ENCODE measurements at places on chromosomes 3 and 15.

GRCh38 chr3:11626084-11626463, 17.6 kb downstream of the VGLL4 start:
- no peak for DNase-seq

DNA sequence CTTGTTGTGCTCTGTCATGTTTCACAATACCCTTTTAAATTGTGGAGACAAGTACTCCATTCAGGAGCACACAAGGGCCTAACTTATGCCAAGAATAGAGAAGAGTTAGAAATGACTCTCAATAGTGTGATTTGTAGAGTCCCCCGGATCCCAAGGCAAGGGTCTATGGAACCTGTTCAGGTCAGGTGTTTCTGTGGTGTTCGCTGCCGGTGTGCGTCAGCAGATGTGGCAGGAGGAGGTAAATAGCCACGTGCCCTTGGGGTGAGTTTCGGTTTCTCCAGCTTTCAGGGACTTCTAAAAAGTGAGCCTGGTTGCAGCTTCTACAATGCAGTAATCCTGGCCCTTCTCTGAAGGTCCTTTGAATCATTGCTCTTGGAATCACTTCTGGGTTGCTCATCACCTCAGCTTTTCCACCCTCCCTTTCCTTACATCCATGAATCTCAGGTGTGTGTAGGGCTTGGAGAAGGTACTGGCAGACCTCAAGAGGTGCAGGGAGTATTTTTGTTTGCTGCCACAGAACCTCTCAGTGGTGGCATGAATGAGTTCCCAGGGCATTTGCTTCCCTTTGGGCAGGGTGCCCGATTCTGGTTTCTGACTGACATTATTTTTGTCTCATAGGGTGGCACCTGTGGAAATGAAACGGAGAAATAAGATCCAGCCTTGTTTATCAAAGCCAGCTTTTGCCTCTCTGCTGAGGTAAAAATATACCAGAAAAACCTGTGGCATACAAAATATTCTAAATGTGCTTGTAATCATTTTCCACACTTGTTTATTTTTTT, 7.3 kb downstream of the ST3GAL6 start:
- no peak for DNase-seq

DNA sequence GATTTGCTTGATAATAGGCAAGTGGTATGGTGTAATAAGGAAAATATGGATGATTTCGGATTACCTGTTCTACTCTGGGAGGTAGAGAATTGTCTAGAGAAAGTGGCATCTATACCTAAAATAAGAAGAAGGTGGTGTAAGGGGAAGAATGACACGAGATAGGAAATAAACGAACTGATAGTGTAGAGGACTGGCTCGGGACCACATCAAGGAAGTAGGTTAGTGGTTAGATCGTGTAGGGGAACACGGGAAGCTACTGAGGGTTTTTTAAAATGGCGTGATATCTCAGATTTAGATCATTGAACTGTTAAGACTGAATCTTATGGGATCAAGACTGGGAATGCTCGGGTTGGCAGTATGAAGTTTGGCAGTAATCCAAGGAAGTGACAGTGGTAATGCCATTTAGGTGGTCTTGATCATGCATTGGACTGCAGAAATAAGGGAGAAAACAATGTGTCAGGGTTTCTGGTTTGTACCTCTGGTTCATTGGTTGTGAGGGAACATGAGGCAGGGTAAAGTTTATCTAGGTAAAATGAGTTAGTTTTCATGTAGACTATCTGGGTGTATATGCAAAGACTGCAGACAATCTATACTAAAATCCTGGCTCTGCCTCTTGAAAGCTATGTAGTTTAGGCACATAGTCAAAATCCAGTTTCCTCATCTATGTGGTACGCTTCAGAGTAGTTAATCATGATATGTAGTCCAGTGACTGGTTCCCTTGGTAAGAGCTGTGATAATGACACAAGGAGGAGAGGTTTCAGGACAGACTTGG, 7.4 kb downstream of the RPL14 start:
- DNase-seq = peak; percentile 57

DNA sequence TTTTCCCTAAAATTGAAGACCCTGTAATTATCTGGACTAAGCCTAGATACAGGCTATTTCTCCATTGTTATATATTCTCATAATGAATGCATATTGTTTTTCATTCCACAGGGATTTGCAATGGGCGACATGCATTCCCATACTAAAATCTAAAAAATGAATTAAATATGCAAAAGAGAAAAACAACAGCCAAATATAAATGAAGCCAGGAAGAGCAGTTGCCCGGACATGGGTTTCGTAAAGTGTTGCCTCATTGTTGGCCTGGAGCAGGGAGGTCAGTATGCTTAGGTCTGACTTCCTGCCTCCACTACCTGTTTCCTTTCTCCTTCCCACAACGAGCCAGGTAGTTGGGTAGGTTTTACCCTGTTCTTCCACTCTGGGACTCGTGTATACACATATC, 27.1 kb upstream of the SLCO3A1 start:
- DNase-seq = no peak

- DNase-seq = no peak
Measured at GRCh38 chr3:12983319-12983718, 89.9 kb downstream of the IQSEC1 start.

DNA sequence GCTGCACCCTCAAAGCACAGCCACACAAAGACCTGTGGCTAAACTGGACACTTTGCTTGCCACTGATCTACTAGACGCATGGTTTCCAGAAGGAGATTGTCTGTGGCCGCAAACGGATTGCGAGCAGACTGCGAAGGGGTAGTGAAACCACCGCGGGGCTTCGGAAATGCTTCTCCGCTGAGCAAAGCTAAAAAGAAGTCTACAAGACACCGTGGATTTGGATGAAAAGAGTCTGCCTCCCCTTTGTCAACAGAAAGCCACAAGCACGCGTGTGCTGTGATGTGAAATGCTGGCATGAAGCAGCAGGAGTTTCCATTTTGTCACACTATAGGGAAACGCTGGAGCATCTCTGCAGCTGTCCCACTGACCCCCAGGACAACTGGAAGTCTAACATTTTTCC, 63.0 kb downstream of the TMEM44 start:
- DNase-seq = no peak
